ENCODE measurements at places on chromosomes 7 and 10. TPM values are rescaled to one million over a fixed set of nuclear protein-coding genes. Genes with fewer than 3 reads are reported as not detected.

DNA sequence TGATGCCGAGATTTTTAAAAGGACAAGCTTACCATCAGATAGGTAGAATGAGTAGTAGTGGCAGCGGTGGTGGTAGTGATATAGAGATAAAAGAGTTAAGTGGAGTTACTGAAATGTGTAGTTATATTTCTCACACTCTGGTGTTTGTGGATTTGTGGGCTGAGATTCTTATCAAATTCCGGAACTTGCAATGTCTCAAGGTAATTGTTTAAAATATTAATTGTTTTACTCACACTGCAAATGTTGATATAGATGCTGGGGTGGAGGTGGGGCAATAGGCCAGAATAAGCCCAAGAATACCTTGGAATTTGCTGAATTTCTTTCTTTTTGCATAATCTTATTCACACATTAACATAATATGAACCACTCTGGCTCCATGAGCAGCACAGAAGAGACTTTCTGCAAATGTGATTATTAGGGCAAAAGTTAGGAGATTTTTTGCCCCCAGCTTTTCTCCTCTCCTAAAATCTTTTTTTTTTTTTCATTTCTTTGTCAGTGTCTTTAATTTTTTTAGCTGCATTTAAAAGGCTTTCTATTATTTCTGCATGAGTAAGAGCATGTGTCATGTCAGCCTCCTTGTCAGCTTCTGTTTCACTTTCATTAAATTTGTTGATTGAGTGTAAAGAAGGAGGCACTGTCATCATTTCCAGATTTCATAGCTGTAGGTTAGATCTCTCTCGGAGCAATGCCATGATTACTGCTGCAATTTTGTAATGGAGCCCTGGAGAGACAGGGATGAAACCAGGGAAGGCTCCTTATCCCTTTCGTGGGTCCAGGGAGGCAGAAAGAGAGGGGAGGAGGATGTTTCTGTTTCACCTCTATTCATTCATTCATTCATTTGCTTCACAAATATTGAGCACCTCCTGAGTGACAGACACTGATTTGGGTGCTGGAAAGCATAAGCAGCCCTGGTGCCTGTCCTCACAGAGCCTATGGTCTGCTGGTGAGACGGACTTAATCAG is 13.1 kb upstream of the SGMS1 start:
- no peaks in the 10 kb centered on the region for H3K4me1 ChIP-seq
- no peaks in the 10 kb centered on the region for H3K36me3 ChIP-seq
- no peaks in the 10 kb centered on the region for H3K27me3 ChIP-seq
- H3K27ac ChIP-seq, result no peak overlapping the region

GRCh38 chr7:55427800-55428199 is 62.7 kb downstream of the LANCL2 start:
- DNase-seq, result no peak
- peaks cover 15% of the 10 kb centered on the region for H3K4me1 ChIP-seq
- H3K4me3 ChIP-seq, result no peak overlapping the region
- no peaks in the 10 kb centered on the region for H3K36me3 ChIP-seq
- no peaks in the 10 kb centered on the region for H3K27me3 ChIP-seq

The NUTM2D gene
- total RNA-seq, result 13.0 TPM

The DYNC1I1 gene
- 5.1 TPM for total RNA-seq

DNA sequence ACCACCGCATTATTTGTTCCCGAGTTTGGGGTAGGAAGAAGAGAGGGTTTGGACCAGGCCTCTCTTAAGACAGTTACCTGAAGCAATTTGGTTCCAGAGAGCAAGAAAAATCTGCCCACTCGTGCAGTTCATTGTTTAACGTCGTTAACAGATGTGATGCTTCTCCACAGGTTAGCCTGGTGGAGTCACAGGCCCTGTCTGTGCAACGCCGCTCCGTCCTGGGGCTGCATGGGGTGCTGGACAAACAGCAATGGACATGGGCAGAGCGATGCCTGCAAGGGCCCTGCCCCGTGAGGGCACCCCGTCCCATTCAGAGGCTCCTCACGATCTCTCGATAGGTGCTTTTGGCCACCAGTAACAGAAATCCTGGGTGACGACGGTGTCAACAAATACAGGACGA is 9.7 kb downstream of the FOXL3 start:
- H3K36me3 ChIP-seq, result no peaks in the 10 kb centered on the region
- no peak for DNase-seq
- H3K27ac ChIP-seq, result no peak overlapping the region
- H3K4me1 ChIP-seq, result no peaks in the 10 kb centered on the region
- H3K4me3 ChIP-seq, result no peak overlapping the region

The ZNF485 gene
- 6.9 TPM for total RNA-seq

The RNF133 gene
- 1.0 TPM for total RNA-seq

GRCh38 chr10:11118686-11119085 is 101.0 kb downstream of the CELF2 start:
- no peak for DNase-seq
- no peaks in the 10 kb centered on the region for H3K4me1 ChIP-seq
- H3K27ac ChIP-seq, result no peak overlapping the region
- no peak overlapping the region for H3K4me3 ChIP-seq
- no peaks in the 10 kb centered on the region for H3K27me3 ChIP-seq

The ZPBP gene
- total RNA-seq, result 13.6 TPM

The WNT8B gene
- 1.8 TPM for total RNA-seq

The PPP1R17 gene
- total RNA-seq, result not detected

The METTL27 gene
- 19.8 TPM for total RNA-seq

DNA sequence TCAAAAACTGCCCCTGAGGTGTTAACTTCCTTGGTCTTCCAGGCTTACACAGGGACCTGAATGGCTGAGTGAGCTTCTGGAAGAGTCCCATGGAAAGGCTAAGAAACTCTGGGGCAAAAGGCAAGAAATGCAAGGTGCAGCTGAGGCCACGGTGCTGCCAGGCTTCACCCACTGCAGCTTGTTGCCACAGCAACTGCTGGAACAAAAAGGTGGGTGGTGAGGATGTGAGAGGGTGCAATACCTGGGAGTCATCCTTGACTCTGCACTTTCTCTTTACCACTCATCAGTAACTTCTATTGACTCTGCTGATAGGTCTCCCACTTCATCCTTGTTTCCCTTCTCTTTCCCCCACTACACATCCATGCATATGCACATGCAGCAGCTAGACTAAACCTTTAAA is 258.6 kb downstream of the BMPER start:
- no peaks in the 10 kb centered on the region for H3K27me3 ChIP-seq
- no peak for DNase-seq
- no peaks in the 10 kb centered on the region for H3K4me1 ChIP-seq
- H3K4me3 ChIP-seq, result no peak overlapping the region
- H3K27ac ChIP-seq, result no peak overlapping the region
- no peaks in the 10 kb centered on the region for H3K36me3 ChIP-seq

GRCh38 chr10:3977761-3978160 is 192.8 kb upstream of the KLF6 start:
- no peak overlapping the region for H3K27ac ChIP-seq
- H3K36me3 ChIP-seq, result no peaks in the 10 kb centered on the region
- no peaks in the 10 kb centered on the region for H3K4me1 ChIP-seq
- no peak overlapping the region for H3K4me3 ChIP-seq
- H3K27me3 ChIP-seq, result no peaks in the 10 kb centered on the region
- no peak for DNase-seq

The TUBAL3 gene
- not detected for total RNA-seq

DNA sequence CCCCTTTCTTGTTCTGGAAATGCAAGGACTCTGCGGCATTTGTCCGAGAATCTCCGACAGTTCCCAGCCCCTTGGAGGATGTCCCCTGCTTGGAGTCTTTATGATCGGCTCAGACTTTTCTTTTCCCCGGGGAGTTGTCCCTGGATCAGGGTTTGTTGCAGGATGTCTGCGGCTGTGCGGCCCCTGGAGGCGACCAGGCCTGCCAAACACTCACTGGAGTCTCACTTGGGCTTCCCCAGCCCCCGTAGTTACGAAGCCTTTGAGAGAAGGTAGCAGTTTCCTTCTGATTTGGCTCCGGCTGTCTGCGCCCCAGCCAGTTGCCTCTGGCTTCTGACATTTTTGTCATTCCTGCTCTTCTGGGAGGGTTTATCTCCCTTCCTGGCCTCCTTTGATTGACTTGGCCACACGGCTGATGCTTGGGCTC is 16.1 kb downstream of the COL26A1 start:
- no peaks in the 10 kb centered on the region for H3K36me3 ChIP-seq
- peak; percentile 17 for DNase-seq
- H3K4me3 ChIP-seq, result no peak overlapping the region
- H3K4me1 ChIP-seq, result no peaks in the 10 kb centered on the region
- no peak overlapping the region for H3K27ac ChIP-seq

- H3K27ac ChIP-seq, result no peak overlapping the region
- no peaks in the 10 kb centered on the region for H3K27me3 ChIP-seq
- no peaks in the 10 kb centered on the region for H3K36me3 ChIP-seq
- no peak overlapping the region for H3K4me3 ChIP-seq
These were observed 348.4 kb upstream of the PODXL start for GRCh38 chr7:131904760-131905327.

GRCh38 chr10:133257489-133258065 is 19.1 kb downstream of the ADAM8 start:
- H3K27me3 ChIP-seq, result no peaks in the 10 kb centered on the region
- peak; percentile 72 for DNase-seq
- H3K27ac ChIP-seq, result peak overlapping the region; percentile 69
- H3K4me1 ChIP-seq, result peaks cover 23% of the 10 kb centered on the region
- H3K4me3 ChIP-seq, result no peak overlapping the region

GRCh38 chr7:87223666-87224065 is 4.1 kb upstream of the TMEM243 start:
- no peak overlapping the region for H3K27ac ChIP-seq
- DNase-seq, result no peak
- H3K36me3 ChIP-seq, result no peaks in the 10 kb centered on the region
- no peak overlapping the region for H3K4me3 ChIP-seq

- DNase-seq, result no peak
- H3K27me3 ChIP-seq, result no peaks in the 10 kb centered on the region
- no peak overlapping the region for H3K27ac ChIP-seq
- H3K4me3 ChIP-seq, result no peak overlapping the region
- no peaks in the 10 kb centered on the region for H3K36me3 ChIP-seq
These were observed 763.7 kb upstream of the POM121L12 start for GRCh38 chr7:52271703-52272102.

DNA sequence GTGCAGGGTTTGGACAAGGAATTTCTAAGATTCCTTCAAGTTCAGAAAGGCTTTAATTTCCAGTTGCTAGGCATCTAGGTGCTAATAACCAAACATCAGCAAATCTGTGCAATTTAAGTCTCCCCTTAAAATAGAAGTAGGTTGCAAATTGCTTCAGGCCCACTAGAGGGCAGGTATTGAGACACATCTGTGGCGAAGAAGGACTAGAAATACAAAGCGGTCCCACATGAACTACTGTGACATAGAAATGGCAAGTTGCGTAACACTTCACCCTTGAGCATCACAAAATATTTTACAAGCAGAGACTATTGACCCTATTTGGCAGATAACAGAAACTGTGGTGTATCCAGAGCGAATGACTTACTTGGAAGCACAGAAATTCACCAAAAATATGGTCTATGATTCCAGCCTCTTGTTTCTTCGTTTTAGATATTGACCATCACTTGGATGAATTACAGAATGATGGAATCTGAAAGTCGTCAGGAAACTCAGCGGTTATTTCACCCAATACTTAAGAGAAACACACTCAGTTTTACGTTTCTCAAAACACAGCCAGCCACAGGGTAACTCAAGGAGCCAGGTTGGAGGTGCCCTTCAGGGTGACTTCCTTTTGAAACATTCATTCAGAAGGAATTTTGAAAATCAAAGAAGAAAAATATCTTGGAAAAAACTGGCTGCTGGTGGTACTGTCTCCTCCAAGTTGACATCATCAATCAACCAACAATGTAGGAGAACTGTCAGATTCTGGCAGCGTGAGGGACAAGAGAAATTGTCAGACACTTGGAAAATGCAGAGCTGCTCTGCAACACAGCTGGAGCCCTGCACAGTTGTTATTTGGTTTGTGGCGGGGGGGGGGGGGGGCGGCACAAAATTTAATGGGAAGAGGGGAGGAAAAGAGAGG is 256.3 kb upstream of the MINDY3 start:
- H3K4me1 ChIP-seq, result no peaks in the 10 kb centered on the region
- H3K36me3 ChIP-seq, result no peaks in the 10 kb centered on the region
- DNase-seq, result no peak
- no peaks in the 10 kb centered on the region for H3K27me3 ChIP-seq

- peak overlapping the region; percentile 56 for H3K4me3 ChIP-seq
- no peaks in the 10 kb centered on the region for H3K4me1 ChIP-seq
- no peak for DNase-seq
- H3K27ac ChIP-seq, result no peak overlapping the region
These were observed 166.2 kb upstream of the ASAH2 start for GRCh38 chr10:50417486-50417885.

DNA sequence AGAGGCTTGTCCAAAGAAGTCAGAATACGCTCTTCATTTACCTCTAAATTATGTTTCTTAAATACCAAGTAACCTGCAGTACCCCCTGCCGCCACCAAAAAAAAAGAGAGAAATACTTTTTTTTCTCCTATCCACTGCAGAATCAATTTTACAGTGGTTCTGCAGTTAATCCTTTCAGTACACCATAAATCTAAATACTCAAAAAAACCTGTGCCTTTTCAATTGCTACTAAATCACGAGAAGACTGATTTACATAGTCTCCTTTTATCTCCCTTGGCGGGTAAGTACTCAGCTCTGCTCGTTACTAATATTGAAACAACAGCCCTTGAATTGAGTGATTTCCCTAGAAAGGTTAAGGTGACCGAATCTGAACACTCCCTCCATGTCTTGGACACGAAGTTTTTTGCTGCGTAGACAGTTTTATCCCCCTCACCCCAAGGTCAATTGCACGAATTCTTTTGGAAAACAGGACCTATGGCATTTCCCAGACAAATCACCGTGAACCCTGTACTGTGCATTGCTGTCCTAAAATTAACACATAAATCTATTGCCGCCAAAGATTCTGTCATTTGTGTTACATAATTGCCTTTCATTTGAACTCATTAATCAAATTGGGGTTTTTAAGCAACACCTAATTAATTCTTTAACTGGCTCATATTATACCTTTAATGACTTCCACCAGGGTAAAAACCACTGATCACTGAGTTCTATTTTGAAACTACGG is 512 bp upstream of the VIM start:
- peaks cover 5% of the 10 kb centered on the region for H3K36me3 ChIP-seq
- peak overlapping the region; percentile 85 for H3K27ac ChIP-seq
- DNase-seq, result no peak
- no peaks in the 10 kb centered on the region for H3K27me3 ChIP-seq
- peak overlapping the region; percentile 60 for H3K4me3 ChIP-seq

DNA sequence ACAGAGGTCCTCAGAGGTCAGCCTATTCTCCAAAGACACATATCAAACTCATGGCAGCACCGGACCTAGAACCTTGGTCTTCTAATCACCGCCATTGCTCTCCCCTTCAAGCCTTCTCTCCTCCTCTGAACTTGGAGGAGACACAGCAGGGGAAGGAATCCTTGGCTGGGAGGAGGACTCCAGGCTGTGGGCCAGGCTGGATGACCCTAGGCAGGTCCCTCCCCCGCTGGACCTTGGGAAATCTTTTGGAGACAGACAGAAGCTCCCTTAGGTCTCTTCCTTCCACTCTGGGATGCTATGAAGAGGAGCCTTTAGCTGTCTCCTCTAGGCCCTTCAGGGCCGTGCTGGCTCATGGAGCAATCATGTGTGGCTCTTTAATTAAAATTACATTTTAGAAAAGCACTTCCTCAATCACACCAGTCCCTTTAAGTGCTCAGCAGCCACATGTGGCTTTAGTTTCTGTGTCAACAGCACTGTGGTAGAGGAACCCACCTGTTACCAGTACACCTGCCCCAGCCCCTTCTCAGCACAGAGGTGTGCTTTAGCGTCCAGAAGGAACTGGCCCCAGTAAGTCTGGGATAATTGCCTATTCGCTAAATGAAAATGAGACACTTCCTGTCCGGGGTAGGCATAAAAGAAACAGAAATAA is 238.2 kb downstream of the CELF2 start:
- no peaks in the 10 kb centered on the region for H3K4me1 ChIP-seq
- no peak overlapping the region for H3K4me3 ChIP-seq
- no peaks in the 10 kb centered on the region for H3K27me3 ChIP-seq
- no peak overlapping the region for H3K27ac ChIP-seq
- no peak for DNase-seq

Data from prostate gland (tissue), 2 donors.